ENCODE measurements at places on chromosomes 5 and 9.

GRCh38 chr9:29060041-29060440, 1486.8 kb upstream of the C9orf72 start:
- no peak for DNase-seq

DNA sequence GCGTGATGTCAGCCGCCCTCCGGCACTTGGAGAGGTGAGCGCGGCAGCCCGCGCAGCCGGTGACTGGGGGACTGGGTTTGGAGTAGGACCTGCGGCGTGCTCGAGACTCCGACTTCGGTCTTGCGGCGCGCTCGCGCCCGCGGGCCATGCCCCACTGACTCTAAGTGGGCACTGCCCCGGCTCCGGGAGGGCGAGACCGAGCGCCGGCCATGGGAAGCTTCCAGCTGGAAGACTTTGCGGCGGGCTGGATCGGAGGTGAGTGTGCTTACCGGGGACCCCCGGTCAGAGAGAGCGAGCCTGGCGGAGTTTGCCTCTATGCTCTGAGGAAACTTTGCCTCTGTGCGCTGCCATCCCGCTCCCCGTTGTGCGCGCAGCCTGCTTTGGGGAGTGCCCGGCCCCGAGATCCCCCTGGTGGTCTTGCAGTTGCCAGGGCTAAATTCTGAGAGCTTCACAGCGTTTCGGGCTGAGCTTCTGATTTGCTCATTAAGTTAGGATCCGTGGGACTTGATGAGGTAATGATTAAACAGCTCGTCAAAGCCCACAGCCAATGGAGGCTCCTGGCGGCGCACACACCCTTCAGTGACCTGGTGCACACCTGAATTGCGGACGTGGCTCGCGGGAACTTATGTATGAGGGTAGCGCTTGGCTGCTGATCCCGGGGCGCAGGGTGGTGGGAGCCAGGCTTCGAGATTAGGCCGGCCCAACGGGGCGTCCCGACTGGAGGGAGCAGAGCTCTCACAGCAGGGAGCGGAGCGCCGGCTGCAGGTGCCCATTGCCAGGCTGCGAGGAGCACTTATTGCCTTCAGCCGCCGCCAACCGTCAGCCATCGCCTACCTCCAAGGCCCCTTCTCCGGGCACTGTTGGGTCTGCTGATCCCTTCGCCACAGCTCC, at the start of gene SLC25A48:
Gene SLC25A48, plus strand, starts transcription at position 25 of the 891 bp plus-strand sequence. Its CDS starts 185 bp downstream, at position 210.
- peak; percentile 79 for DNase-seq

DNA sequence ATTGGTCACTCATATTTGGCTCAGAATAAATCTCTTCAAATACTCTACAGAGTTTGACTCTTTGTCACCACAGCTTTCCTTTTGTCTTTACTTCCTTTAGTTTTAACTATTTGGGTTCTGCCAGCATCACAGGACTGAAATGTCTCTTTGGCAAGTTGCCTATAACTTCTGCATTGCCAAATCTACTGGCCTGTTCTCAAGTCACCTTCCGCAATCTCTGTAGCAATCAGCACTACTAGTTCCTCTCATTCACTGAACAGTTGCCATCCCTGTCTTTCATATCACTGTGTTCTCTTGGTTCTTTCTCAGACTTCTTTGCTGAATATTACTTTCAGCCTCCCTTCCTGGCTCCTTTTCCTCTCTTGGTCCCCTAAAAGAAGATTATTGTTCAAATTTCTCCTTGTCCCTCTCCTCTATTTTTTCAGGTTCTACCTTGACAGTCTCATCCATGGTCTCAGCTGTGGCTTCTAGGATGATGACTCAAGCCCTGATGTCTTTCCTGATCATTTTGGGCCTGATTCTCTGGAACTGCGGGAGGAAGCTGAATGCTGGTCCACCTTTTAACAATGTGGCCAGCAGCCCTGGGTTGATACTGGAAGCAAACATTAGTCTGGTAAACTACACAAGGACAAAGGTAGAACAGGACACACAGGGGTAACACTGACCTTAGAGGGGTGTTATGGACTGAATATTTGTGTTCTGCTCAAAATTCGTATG, 44.0 kb upstream of the LIFR start:
- no peak for DNase-seq

DNA sequence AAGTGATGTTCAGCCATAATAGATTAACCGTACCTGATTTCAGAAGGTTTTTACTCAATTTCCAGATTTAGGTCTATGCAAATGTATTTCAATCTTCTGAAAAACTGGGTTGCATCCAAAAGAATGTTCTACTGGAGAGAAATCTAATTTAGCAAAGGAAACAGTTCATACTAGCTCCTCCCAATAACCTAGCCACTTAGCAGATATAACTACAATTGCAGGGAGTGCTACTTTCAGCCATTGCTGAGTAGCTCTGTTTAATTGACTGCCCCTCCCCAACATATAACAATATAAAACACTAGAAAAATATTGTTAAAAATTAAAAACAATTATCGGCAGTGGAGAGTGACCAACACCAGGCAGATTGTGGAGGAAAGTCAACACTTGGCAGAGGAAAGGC, 7.9 kb upstream of the OSMR start:
- DNase-seq, result no peak

DNA sequence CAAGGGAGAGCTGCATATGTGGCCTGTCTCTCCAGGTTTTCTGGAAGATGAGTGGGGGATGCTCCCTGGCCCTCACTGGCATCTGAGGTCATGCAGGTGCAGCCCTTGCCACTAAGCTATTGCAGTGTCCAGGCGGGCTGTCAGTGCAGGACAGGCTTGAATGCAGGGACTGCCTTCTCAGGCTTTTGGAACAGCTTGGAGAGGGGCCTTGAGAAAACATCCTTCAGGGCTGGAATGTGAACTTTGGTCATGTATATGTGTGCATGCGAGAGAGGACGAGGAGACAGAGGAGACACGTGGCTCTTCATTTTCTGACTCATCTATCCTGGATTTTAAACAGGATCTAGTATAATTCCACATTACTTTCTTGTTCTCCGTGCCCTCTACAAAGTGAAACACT, 90.3 kb downstream of the MACROH2A1 start:
- no peak for DNase-seq

DNA sequence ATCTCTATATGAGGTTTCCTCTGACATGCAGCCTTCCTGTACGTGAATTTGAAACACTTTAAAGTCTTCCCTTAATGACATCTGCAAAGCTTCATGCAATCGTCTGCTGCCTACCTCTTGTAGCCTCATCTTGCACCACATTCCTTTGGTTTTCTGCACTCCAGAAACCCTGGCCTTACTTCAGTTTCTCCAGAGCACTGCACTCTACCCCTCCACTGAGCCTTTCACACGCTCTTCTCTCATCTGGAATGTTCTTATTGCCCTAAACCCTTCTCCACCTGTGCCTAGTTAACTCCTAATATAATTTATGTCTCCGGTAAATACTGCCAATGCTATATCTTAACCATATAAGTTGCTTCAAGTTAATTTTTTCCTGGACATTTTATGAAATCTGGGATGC, 168.8 kb upstream of the SLC27A6 start:
- no peak for DNase-seq

GRCh38 chr5:173534031-173534430, 82.4 kb downstream of the BOD1 start:
- DNase-seq, result no peak

DNA sequence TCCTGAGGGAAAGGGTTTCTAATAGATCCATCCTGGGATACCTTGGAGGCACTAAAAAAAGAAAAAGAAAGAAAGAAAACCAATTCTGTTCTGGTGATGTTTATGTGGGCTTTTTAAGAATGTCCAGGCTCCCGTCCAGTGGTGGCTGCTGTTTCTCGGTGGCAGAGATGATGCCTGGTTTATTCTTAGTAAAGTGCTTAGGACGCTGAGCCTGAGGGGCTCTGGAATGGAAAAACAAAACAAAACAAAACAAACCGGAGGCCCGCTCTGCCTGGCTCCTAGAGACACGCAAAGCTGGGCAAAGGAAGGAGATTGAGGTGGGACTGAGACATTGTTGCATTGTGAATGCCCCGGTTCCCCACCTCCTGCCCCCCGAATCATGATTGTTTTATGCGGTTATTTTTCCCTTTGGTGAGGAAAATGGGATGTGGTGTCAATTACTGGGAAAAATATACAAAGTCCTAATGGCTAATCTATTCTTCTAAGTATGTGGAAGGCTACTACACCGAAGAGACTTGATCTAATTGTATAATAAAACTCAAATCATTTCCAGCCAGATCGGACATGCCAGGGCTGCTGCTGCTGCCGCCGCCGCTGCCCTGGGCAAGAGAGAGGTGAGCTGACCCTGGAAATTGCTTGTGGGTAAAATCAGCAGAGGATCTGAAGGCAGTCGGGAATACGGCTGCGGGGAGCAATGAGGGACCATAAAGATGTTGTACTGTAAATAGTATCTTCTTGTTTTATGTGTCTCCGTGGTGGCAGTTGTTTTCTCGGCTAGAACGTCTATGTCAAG, 644.9 kb downstream of the CCDC171 start:
- DNase-seq, result no peak

DNA sequence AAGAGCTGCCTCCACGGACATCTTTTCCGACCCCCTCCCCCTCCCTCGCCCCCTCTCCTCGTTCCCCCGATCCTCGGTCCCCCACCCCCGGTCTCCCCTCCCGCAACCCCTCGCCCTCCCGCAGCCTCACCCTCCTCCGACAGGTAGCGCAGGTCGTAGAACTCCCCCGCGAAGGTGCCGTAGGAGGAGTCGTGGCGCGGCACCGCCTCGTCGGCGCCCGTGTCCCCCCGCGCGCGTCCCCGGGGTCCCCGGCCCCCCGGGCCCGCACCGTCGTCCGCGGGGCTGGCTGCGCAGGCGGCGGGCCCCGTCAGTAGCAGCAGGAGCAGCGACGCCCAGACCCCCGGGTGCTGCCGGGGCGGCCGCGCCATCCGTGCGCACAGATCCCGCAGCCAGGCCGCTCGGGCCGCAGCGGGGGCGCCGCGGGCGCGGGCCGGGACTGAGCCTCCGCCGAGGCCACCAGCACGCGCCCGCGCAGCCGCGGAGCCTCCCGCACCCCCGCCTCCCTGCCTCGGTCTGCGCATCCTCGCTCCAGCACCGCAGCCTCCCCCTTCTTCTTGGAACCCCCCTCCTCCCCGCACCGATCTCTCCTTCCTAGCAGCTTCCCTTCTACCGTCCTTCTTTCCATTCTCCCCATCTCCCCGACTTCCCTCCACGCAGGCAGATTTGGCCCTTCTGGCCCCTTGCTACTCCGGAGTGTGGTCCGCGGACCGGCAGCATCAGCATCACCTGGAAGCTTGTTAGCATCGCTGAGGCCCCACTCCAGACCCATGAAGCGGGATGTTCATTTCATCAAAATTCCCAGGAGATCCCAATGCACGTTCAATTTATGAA, at the start of gene FRRS1L:
Gene FRRS1L, minus strand, starts transcription at position 479 of the 831 bp plus-strand sequence. Its CDS starts 111 bp downstream, at position 368.
- DNase-seq, result peak; percentile 46

DNA sequence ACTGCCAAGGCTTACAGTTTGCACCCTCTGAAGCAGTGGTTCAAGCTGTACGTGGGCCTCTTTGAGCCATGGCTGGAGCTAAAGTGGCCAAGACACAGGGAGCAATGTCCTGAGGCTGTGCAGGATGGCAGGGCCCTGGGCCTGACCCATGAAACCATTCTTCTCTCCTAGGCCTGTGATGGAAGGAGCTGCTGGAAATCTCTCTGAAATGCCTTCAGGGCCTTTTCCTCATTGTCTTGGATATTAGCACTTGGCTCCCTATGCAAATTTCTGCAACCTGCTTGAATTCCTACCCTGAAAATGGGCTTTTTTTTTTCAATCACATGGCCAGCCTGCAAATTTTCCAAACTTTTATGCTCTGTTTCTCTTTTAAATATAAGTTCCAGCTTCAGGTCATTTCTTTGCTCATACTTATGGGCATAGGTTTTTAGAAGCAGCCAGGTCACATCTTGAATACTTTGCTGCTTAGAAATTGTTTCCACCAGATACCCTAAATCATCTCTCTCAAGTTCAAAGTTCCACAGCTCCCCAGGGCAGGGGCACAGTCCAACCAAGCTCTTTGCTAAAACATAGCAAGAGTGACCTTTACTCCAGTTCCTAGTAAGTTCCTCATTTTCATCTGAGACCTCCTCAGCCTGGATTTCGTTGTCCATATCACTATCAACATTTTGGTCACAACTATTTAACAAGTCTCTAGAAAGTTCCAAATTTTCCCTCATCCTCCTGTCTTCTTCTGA, 138.3 kb downstream of the OSTF1 start:
- DNase-seq, result no peak

DNA sequence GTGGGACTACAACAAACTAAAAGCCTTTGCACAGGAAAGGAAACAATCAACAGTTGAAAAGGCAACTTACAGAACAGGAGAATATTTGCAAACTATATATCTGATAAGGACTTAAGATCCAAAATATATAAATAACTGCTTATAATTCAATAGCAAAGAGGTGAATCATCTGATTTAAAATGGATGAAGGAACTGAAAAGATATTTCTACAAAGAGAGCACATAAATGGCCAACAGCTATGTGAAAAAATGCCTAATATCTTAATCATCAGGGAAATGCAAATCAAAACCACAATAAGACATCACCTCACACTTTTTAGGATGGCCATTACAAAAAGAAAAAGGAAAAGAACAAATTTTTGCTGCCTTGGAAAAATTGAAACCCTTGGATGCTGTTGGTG, 100.4 kb downstream of the LURAP1L start:
- DNase-seq, result no peak

- DNase-seq, result no peak
Measured at GRCh38 chr9:95286151-95286550, 31.4 kb downstream of the FANCC start.

GRCh38 chr5:101977729-101978345, 318.2 kb downstream of the SLCO4C1 start:
- peak; percentile 68 for DNase-seq

DNA sequence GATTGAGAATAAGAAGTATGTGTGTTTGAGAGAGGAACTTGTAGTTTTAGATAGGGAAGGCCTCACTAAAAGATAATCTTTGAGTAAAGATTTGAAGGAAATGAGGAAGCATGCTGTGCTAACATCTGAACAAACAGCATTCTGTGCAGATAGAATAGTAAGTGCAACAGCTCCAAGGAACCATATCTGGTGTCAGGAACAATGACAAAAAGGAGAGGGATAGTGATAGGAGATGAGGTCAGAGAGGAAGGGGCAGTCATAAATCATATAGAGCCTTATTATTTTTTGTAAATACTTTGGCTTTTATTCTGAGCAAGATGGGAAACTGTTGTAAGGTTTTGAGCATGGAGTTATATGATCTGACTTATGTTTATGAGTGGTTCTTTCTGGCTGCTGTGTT, 3.8 kb downstream of the MRPL22 start:
- DNase-seq, result peak; percentile 21

DNA sequence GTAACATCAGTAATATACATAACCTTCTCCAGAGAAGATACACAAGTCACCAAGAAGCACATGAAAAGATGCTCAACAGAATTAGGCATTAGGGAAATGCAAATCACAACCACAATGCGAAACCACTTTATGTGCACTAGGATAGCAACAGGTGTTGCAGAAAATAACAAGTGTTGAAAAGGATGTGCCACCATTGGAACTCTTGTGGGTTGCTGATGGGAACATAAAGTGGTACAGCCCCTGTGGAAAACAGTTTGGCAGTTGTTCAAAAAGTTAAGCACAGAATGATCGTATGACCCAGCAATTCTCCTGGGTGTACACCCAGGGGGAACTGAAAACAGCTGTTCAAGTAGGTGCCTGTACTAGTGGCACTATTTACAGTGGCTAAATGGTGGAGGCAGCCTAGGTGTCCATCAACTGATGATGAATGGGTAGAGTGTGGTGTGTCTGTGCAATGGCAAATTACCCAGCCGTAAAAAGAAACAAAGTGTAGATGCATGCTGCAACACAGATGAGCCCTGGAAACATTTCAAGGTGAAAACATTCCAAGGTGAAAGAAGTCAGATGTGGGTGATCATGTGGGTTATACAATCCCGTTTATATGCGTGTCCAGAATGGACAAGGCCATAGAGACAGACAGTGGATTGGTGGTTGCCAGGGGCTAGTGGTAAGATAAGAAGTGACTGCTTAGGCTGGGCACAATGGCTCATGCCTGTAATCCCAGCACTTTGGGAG, 27.2 kb downstream of the CCDC69 start:
- no peak for DNase-seq

- no peak for DNase-seq
Measured at GRCh38 chr9:78196258-78196657, 39.6 kb upstream of the CEP78 start.
